ENCODE measurements at places on chromosomes 12 and 14.

DNA sequence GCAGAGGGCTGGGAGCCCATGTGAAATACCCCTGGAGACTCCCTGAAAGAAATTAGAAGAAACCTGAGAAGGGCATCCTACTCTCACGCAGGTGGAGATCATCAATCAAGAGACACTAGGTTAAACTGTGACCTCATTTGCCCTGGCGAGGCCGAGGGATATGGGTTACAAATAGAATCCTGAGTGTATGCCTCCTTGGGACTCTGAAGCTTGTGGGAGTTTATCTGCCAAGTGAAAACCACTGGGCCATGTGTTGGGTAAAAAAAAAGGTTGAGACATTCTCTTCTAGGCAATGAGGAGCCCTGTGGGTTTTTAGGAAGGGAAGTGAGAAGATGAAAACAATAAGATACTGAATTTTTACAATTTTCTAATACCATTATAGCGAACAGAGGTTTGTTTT is 160.7 kb upstream of the ARID2 start:
- no peak for DNase-seq

DNA sequence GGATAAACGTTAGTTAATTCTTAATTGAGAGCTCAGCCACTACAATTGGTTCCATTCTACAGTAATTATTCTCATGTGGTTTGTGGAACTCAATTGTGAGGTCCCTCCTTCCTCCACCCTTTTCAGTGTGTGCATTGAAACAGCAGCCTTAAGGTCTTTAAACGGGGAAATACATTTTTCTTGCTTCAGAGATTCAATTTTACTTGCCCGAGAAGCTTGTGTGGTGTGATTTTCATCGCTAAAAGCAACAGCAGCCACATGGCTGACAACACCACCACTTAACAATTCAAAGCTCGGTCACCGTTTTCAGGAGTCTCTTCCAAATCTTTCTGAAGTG is 733 bp upstream of the PPFIBP1 start:
- DNase-seq, result no peak

GRCh38 chr14:105212541-105213300 is 31.6 kb upstream of the NUDT14 start:
- no peak for DNase-seq

GRCh38 chr12:74317078-74317601 is 220.5 kb upstream of the ATXN7L3B start:
- no peak for DNase-seq
